ENCODE measurements at places on chromosomes 4 and X.

DNA sequence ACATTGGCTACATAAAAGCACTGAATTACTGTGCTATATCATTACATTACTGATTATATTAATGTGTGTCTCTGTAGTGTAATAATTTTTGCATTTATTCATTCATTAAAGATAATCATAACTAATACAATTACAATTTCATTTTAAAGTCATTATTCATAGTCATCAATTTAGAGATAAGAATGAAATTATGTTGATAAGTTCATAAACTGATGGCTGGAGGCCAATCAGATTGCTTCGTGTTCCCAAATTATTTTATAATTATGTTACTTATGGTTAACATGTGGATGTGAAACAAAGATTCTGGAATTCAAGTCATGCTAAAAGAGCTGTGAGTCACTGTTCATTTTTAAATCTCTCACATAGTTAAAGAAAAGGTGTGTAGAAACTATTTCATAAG is 223.4 kb upstream of the HAND2 start:
- DNase-seq = no peak

GRCh38 chr4:26023203-26023972 is 109.4 kb downstream of the SMIM20 start:
- DNase-seq = no peak

- no peak for DNase-seq
Measured at GRCh38 chrX:107710617-107711391, 64.8 kb downstream of the TSC22D3 start.

- DNase-seq = no peak
Measured at GRCh38 chrX:69148946-69149345, 16.3 kb downstream of the PJA1 start.

Measured in NCI-H446 (cell line).